Aorta (tissue), 5 donors: ENCODE measurements at places on chromosomes 16 and 17. TPM values are rescaled to one million over a fixed set of nuclear protein-coding genes. Genes with fewer than 3 reads are reported as not detected.
A peak's percentile ranks its signal among the peaks of the same experiment; 100 is the strongest.

C17orf78 gene
- total RNA-seq = not detected

UTS2R gene
- not detected for total RNA-seq

PROCA1 gene
- total RNA-seq = 6.6 TPM

PLK1 gene
- 4.7 TPM for total RNA-seq

FA2H gene
- total RNA-seq = 0.49 TPM

DNA sequence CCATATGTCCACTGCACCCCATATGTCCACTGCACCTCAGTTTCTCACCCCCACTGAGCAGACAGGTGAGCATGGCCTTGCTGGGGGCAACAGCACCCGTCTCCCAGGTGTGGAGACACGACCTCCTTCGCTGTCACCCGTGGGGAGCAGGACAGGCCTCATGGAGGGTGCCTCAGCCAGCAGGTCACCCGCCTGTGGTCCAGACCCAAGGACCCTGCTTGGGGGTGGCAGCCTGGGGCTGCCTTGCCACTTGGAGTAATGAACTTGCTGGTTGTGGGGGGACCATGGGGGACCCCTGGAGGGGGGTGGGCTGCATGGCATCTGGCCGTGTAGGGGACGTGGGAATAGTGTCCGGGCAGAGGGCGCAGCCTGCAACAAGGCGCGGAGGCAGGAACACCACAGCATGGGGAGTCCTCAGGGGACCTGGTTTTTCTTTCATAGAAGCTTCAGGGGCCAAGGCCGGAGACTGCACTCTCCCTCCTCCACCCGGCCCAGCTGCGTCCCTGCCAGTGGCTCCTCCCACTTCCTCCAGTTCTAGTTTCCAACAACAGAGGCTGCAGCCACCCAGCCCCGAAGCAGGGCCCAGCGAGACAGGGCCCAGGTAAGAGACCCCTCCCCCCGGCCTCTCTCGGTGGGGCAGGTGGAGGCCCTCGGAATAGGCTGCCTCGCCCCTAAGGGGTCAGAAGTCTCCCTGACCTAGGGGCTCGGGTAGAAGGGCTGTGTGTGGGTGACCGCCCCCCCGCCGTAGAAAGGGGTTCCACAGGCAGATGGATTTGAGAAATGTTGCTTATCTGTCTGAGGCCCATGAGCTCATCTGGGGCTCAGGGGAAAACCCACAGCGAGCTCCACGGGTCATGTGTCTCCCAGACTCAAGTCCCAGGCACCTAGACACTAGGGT lies at the start of gene NHLRC4:
Gene NHLRC4 (plus strand): TSS at position 531 of the 898 bp plus-strand sequence. CDS start 1,043 bp downstream, outside the sequence.
- H3K27me3 ChIP-seq = no peaks in the 10 kb centered on the region
- no peak within 1 kb of the TSS for H3K27ac ChIP-seq
- peak; percentile 86 for DNase-seq
- no peaks in the 10 kb centered on the region for H3K4me1 ChIP-seq
- no peak within 1 kb of the TSS for H3K4me3 ChIP-seq
- H3K36me3 ChIP-seq = no peaks in the 10 kb centered on the region

DNA sequence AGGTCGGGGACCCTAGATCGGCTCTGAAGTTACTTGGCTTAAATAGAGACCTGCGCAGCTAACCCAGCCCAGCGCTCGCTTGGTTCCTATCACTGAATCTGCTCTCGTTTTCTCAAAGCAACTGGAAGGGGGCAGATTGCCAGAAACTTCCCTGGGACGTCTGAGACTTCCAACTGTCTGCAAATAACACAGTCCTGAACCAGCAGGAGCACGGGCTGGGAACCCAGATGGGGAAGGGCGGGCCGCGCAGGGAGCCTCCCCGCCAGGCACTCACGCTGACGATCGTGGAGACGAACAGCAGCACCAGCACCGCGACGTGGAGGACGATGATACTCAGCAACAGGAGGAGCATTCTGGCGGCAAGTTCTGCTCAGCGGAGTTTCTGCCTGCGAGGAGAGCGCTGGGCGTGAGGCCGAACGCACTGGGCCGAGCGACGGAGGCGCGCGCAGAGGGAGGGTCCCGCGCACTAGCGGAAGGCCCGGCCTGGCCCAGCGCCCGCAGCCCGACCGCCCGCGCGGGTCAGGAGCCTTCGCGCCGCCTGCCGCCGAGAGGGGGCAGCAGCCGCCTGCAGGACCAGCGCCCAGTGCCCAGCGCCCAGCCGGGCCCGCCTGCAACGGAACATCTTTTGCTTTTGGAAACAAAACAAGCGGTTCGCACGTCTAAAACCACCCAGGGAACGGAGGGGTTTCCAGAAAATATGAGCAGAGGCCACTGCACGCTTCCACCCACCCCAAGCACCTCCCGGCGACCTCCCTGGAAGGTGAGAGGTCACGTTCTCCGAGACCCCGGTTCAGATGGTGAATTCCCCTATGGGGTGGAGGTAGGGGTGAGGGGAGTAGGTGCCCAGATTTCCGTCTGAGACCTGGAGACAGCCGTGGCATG lies 4.5 kb downstream of the PMP22 start:
- H3K4me3 ChIP-seq = peak overlapping the region; percentile 86
- H3K4me1 ChIP-seq = no peaks in the 10 kb centered on the region
- DNase-seq = peak; percentile 96
- peaks cover 5% of the 10 kb centered on the region for H3K36me3 ChIP-seq
- H3K27me3 ChIP-seq = no peaks in the 10 kb centered on the region

DNA sequence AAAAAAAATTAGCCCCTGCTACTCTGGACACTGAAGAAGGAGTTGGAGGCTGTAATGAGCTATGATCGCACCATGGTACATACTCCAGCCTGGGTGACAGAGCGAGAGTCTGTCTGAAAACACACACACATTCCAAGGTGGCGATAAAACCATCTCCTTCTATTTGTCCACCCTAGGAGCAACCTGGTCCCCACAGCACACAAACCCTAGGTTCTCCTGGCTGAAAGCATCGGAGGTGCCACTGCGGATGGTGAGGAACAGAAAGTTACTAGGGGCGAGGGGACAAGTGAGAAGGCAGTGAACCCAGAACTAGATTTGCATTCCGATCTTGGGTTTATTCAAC lies 1.4 kb upstream of the ECI1 start:
- no peak for DNase-seq
- H3K4me1 ChIP-seq = no peaks in the 10 kb centered on the region
- H3K27me3 ChIP-seq = no peaks in the 10 kb centered on the region
- H3K27ac ChIP-seq = no peak overlapping the region

DNA sequence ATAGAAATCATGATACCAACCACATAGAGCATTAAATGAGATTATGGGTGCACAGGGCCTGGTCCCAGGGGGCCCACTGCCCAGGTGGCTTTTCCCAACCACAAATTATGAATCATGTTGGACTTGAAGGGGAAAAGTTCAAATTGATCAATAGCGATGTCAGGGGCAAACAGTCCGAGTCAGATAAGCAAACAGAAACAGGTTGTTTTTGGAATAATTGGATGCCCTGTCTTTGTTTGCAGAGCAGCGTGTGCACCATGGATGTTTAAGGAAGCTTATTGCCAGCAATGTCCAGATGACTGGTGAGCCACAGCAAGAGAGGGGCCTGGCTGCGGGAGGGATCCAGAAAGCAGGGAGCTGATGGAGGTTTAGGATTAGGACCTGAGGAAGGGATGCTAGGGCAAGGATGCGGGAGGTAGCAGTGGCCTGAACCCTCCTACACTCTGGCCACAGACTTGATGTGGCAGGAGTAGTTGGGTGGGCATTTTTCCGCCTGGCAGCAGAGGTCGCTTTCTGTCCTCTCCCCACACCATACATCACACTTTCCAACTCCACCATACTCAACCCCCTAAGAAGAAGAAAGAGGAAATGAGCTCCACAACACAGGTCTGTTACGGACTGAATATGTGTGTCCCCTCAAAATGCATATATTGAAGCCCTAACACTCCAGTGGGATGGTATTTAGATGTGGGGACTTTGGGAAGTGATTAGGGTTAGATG lies 266.4 kb upstream of the RPL38 start:
- no peaks in the 10 kb centered on the region for H3K27me3 ChIP-seq
- no peaks in the 10 kb centered on the region for H3K36me3 ChIP-seq
- H3K4me3 ChIP-seq = no peak overlapping the region
- no peaks in the 10 kb centered on the region for H3K4me1 ChIP-seq
- DNase-seq = no peak

DNA sequence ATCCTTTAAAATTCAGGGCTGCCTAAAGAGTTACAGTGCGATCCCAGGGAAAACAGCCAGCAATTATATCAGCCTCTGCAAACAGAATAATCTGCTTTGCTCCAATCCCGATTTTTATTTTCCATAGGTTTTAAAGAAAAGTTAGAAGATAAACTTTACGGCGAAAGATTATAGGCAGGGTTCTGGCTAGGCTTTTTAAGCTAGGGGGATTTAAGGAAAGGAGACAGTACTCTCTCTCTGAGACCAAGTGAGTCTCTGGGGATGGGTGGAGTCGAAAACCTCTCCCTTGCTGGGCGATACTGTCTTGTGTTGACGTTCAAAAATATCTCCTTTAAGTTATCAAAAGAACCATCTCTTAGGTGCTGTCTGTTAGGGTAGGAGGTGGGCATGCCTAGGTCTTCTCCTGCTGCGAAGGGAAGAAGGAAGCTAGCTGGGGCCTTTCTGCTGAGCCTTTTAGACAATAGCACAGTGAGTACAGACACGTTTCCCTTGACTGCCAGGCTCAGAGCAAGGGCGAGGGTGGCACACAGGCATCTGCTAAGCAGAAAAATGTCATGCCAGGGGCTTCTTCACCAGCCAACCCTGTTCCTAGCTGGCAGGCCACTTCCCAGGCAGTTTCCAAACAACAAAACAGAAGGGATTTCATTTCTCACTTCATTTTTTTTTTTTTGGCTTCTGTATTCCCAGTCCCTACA lies 167.9 kb upstream of the MAF start:
- peak overlapping the region; percentile 2 for H3K4me3 ChIP-seq
- H3K4me1 ChIP-seq = peaks cover 8% of the 10 kb centered on the region
- peak overlapping the region; percentile 98 for H3K27ac ChIP-seq
- no peak for DNase-seq
- H3K27me3 ChIP-seq = no peaks in the 10 kb centered on the region

GRCh38 chr17:18995220-18995619 lies 9.3 kb downstream of the FAM83G start:
- no peak overlapping the region for H3K4me3 ChIP-seq
- H3K27ac ChIP-seq = no peak overlapping the region
- H3K36me3 ChIP-seq = no peaks in the 10 kb centered on the region
- no peaks in the 10 kb centered on the region for H3K4me1 ChIP-seq

DNA sequence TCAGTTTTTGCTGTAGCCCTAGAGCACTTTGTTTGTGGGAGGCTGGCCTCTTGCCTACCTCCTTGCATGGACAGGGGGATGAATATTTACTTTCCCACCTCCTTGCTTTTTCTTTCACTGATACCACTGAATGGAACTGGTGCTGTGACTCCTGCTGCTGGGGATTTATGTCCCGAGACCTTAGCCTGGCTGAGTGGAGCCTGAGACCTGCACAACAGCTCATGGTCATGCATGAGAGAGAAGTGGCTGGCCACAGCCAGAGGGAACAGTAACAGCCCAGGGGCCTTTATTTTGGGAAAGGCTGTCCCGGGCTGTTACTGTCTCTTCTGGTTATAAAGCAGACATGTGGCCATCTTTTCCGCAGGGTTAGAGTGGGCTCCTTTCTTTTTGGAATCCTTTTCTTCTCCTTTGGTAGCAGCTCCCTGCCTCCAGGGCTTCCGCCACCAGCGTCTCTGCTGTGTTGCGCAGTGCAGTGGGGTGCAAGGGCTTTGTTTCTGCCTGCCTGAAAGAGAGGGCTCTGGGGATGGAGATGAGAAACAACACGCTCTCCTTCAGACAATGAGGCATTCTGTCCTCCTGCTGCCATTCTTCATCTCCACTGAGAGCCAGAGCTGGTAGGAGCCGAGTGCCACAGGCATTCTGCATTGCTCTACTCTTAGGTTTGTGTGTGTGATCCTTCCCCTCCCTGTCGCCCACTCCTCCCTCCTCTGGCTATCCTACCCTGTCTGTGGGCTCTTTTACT lies 14.5 kb downstream of the SNX11 start:
- H3K27ac ChIP-seq = no peak overlapping the region
- DNase-seq = no peak
- H3K4me3 ChIP-seq = no peak overlapping the region
- H3K4me1 ChIP-seq = no peaks in the 10 kb centered on the region

GRCh38 chr17:47239967-47240651 lies 13.5 kb upstream of the ITGB3 start:
- H3K4me1 ChIP-seq = peaks cover 3% of the 10 kb centered on the region
- peak; percentile 92 for DNase-seq
- no peak overlapping the region for H3K4me3 ChIP-seq
- peak overlapping the region; percentile 50 for H3K27ac ChIP-seq
- H3K27me3 ChIP-seq = no peaks in the 10 kb centered on the region
